HCT116 (cell line): ENCODE measurements at places on chromosomes 6 and 20. TPM values are rescaled to one million over a fixed set of nuclear protein-coding genes. Genes with fewer than 3 reads are reported as not detected.

GRCh38 chr20:19015351-19016139, 196.9 kb upstream of the SLC24A3 start:
- no peak for DNase-seq
- H3K4me3 ChIP-seq, result no peak overlapping the region
- H3K27me3 ChIP-seq, result no peaks in the 10 kb centered on the region
- no peaks in the 10 kb centered on the region for H3K4me1 ChIP-seq
- no peak overlapping the region for H3K27ac ChIP-seq

- H3K4me3 ChIP-seq, result no peak overlapping the region
- no peak for DNase-seq
- no peaks in the 10 kb centered on the region for H3K27me3 ChIP-seq
- H3K36me3 ChIP-seq, result no peaks in the 10 kb centered on the region
These were observed 61.9 kb downstream of the GJA10 start for GRCh38 chr6:89956182-89956581.

GRCh38 chr20:19427480-19427879, 215.0 kb downstream of the SLC24A3 start:
- H3K27ac ChIP-seq, result no peak overlapping the region
- no peak for DNase-seq
- no peaks in the 10 kb centered on the region for H3K36me3 ChIP-seq
- no peaks in the 10 kb centered on the region for H3K27me3 ChIP-seq

DNA sequence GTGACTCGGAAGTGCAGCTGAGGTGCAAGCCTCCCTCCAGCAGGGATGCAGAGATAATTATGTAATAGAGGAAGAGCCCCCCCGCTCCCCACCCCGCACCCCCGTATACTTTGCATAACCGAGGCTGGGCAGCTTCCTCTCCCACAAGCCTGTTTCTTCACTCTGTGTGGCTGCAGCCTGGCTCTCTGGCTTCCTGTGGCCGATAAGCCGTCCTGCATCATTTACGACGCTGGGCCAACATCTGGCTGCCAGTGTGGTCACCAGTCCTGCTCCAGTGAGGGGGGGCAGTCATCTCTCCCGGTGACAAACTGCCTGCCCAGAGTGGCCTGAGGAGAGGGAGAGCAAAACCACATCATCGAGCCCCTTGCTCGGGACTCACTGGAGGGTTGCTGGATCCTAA, 59.2 kb downstream of the RBM38 start:
- no peak overlapping the region for H3K27ac ChIP-seq
- DNase-seq, result no peak
- peaks cover 8% of the 10 kb centered on the region; the same call in 1 of the 2 replicates for H3K4me1 ChIP-seq
- no peaks in the 10 kb centered on the region for H3K36me3 ChIP-seq

The TMEM244 gene
- not detected for total RNA-seq

The SPTLC3 gene
- total RNA-seq, result not detected

- H3K27me3 ChIP-seq, result no peaks in the 10 kb centered on the region
- no peak overlapping the region for H3K27ac ChIP-seq
- no peak overlapping the region for H3K4me3 ChIP-seq
- no peak for DNase-seq
- H3K4me1 ChIP-seq, result no peaks in the 10 kb centered on the region
- H3K36me3 ChIP-seq, result no peaks in the 10 kb centered on the region
These were observed 144.7 kb downstream of the TASP1 start for GRCh38 chr20:13494019-13494418.

- no peak overlapping the region for H3K27ac ChIP-seq
- H3K27me3 ChIP-seq, result no peaks in the 10 kb centered on the region
- peaks cover 18% of the 10 kb centered on the region for H3K4me1 ChIP-seq
- H3K36me3 ChIP-seq, result no peaks in the 10 kb centered on the region; the same call in 1 of the 2 replicates
- no peak overlapping the region for H3K4me3 ChIP-seq
These were observed 1.7 kb upstream of the RPL7L1 start for GRCh38 chr6:42877695-42878094.

- no peaks in the 10 kb centered on the region for H3K4me1 ChIP-seq
- no peak overlapping the region for H3K4me3 ChIP-seq
- H3K27me3 ChIP-seq, result no peaks in the 10 kb centered on the region
- DNase-seq, result no peak
- no peak overlapping the region for H3K27ac ChIP-seq
- no peaks in the 10 kb centered on the region for H3K36me3 ChIP-seq
These were observed 101.6 kb downstream of the RAMACL start for GRCh38 chr6:166484863-166485262.

The SDCBP2 gene
- total RNA-seq, result 3.4 TPM

The CYP39A1 gene
- 0.54 TPM for total RNA-seq

The FAM184A gene
- 2.4 TPM for total RNA-seq

GRCh38 chr6:134630508-134631121, 312.7 kb upstream of the SGK1 start:
- H3K27ac ChIP-seq, result no peak overlapping the region
- no peaks in the 10 kb centered on the region for H3K4me1 ChIP-seq
- H3K36me3 ChIP-seq, result no peaks in the 10 kb centered on the region
- no peaks in the 10 kb centered on the region for H3K27me3 ChIP-seq

DNA sequence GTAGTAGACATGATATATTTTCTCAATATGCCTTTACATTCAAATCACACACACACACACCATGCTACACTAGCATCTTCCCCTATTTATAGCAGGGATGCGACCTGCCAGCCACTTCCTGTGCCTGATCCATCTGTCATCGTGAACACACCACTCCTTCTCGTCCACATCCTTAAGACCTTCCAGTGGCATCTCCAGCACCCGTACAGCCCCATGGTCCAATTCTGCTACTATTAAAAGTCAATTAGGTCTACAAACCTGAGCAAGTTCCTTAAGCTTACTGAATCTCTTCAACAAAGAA, 54.5 kb downstream of the KIF16B start:
- no peak for DNase-seq
- no peaks in the 10 kb centered on the region for H3K36me3 ChIP-seq
- H3K27ac ChIP-seq, result no peak overlapping the region
- no peaks in the 10 kb centered on the region for H3K27me3 ChIP-seq
- H3K4me1 ChIP-seq, result peaks cover 4% of the 10 kb centered on the region; the same call in 1 of the 2 replicates

The PPP1R3D gene
- 2.7 TPM for total RNA-seq

The BTN3A1 gene
- 9.0 TPM for total RNA-seq

DNA sequence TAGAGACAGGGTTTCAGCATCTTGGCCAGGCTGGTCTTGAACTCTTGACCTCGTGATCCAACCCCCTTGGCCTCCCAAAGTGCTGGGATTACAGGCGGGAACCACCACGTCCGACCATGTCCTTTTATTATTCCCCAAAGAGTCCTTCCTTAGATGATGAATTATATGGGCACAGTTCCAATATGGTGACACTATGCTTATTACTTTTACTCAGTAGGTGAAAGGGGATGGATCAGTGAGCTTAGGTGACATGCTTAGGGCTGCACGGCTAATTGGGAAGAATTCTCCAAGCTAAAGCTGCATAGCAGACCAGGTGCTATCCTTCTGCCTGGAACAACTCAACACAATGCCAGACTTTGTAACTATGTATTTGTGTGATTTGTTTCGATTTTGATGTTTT, 38.2 kb upstream of the TFAP2C start:
- no peak overlapping the region for H3K27ac ChIP-seq
- H3K36me3 ChIP-seq, result no peaks in the 10 kb centered on the region
- no peaks in the 10 kb centered on the region for H3K27me3 ChIP-seq
- no peak overlapping the region for H3K4me3 ChIP-seq

GRCh38 chr6:124984668-124985338, 22.6 kb downstream of the RNF217 start:
- H3K4me1 ChIP-seq, result peaks cover 45% of the 10 kb centered on the region
- no peaks in the 10 kb centered on the region for H3K27me3 ChIP-seq
- H3K4me3 ChIP-seq, result no peak overlapping the region
- peak overlapping the region; percentile 12; the same call in 1 of the 2 replicates for H3K27ac ChIP-seq
- H3K36me3 ChIP-seq, result no peaks in the 10 kb centered on the region

DNA sequence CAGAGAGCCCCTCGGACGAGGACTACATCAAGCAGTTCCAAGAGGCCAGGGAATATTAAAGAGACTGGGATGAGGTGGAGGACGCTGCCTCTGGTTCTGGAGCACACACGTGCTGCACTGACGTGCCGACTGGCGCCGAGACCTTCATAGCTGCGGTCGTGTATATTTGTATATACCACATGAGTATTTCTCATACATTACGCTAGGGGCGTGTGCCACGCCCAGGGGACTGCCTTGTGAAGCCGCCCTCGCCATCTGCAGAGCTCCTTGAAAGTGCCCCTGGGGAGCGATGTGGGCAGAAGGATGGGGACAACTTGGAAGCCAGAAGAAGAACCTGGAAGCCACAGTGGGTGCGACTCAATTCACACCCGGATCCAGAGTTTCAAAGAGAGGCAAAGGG, 78.3 kb downstream of the ISM1 start:
- no peaks in the 10 kb centered on the region for H3K4me1 ChIP-seq
- no peak for DNase-seq
- H3K27ac ChIP-seq, result no peak overlapping the region
- H3K36me3 ChIP-seq, result no peaks in the 10 kb centered on the region

The GRM1 gene
- total RNA-seq, result not detected

The SIRPB2 gene
- not detected for total RNA-seq

DNA sequence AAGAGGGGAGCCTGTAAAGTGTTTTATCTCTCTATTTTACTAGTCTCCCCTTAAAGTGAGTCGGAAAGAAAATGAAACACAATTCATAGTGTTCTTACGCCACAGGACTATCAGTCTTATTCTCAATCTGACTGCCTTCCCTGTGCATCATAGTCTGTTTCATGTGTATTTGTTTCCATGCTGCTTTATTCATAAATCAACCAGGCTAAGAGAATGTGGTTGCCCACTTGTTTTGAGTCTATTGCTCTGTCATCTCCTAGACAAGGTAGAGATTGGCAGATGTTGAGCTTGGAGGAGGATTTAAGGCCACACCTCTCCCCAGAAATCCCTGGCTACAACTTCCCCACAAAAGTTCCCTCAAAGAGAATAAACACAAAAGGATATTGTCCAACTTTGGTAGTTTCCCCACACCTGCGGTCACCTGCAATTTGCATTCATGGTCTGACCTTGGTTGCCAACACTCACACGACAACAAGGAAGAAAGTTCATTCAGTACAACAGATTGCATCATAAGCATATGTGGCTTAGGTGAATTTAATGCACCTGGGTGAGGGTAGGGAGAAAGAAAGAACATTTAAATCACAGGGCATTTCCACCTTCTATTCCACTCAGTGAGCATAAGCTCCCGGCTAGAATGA, 167.1 kb upstream of the FBXL4 start:
- no peak for DNase-seq
- H3K4me3 ChIP-seq, result no peak overlapping the region
- no peaks in the 10 kb centered on the region for H3K36me3 ChIP-seq
- no peak overlapping the region for H3K27ac ChIP-seq

DNA sequence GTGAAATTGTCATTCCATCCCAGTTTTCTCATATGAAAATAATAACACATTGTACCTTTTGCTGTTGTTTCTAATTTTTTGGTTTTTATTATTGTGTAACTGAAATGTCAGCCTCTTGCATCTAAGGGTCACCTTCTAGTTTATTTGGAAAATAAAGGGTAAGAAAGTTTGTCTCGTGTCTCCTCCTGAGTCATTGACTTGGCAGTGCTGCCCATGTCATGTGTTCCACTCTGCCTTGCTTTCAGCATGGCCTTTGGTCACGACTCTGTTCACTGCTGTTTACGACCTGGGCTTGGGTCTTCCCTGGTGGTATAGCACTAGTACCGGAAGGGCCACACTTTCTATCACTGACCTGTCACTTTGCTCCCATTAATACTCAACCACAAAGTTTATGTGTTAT, 171.4 kb upstream of the RSPO3 start:
- H3K36me3 ChIP-seq, result no peaks in the 10 kb centered on the region
- H3K4me3 ChIP-seq, result no peak overlapping the region
- peaks cover 13% of the 10 kb centered on the region; the same call in 1 of the 2 replicates for H3K27me3 ChIP-seq
- H3K27ac ChIP-seq, result no peak overlapping the region

- no peak overlapping the region for H3K4me3 ChIP-seq
- H3K27me3 ChIP-seq, result peaks cover 1% of the 10 kb centered on the region; the same call in 1 of the 2 replicates
- no peaks in the 10 kb centered on the region for H3K4me1 ChIP-seq
- no peaks in the 10 kb centered on the region for H3K36me3 ChIP-seq
These were observed 87.2 kb upstream of the RGS17 start for GRCh38 chr6:153218184-153218792.

The PRRT1 gene
- total RNA-seq, result 6.1 TPM

The OPRM1 gene
- total RNA-seq, result not detected

The AGER gene
- total RNA-seq, result 22.6 TPM

- H3K4me3 ChIP-seq, result no peak overlapping the region
- H3K27me3 ChIP-seq, result no peaks in the 10 kb centered on the region
- H3K4me1 ChIP-seq, result peaks cover 2% of the 10 kb centered on the region; the same call in 1 of the 2 replicates
- H3K27ac ChIP-seq, result no peak overlapping the region
- no peaks in the 10 kb centered on the region for H3K36me3 ChIP-seq
- no peak for DNase-seq
These were observed 25.9 kb upstream of the EPB41L1 start for GRCh38 chr20:36128463-36129159.

DNA sequence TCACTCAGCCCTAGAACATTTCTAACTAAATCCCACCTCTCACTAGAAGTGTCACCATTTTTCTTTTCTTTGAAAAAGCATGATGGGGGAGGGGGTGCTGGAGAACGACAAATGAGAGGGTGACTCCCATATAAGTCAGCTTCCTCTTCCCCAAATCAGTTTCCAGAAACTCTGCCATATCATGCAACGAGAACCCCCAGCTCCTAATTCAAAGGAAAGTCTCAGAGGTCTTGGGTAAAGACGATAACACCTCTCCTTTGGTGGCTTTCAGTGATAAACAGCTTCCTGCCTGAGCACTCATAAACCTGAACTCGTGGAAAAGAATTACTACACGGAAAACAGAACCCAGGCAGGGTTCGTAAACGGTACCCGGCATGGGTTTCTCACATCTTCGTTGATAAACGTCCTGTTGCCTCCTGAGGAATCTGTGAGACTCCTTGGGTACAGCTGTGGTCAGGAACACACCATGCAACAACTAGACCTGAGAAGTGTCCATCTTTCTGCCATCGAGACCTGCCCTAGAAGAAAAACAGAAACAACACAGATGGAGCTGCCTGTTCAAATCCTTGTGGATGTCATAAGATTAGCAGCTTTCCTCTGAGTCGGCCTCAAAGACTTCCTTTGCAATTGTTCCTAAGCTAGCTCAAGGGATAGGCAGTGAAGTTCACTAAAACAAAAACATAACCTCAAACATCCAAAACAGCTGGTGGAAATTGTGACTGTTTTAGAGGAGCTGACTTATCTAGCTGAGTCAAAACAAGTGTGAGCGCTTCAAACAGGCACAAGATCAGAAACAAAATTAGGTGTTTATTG, 185.8 kb upstream of the PRDM1 start:
- H3K27ac ChIP-seq, result no peak overlapping the region
- no peaks in the 10 kb centered on the region for H3K4me1 ChIP-seq
- no peaks in the 10 kb centered on the region for H3K36me3 ChIP-seq
- H3K4me3 ChIP-seq, result no peak overlapping the region
- no peak for DNase-seq
- H3K27me3 ChIP-seq, result no peaks in the 10 kb centered on the region
